Chondrocyte (in vitro differentiated cells): ENCODE measurements at places on chromosomes 3 and 15. TPM values are rescaled to one million over a fixed set of nuclear protein-coding genes. Genes with fewer than 3 reads are reported as not detected.

DNA sequence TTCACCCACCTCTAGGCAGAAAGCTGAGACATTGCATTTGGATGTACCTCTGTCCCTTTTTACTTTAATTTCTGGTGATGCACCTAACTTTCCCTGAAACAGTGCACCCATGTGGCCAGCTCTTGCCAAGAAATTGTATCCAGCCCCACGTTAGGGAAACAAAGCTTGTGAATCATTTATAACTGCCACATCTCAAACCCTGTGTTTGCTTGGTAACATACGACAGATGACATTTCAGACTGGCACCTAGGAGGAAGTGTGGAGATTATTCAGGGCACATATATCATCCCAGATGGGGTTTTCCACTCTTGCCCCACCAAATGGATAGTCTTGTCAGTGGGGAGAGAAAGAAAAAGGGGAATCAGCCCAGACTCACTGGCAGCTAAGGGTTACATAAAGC, 2.1 kb downstream of the CYB561D2 start:
- H3K4me1 ChIP-seq, result peaks cover 53% of the 10 kb centered on the region
- H3K27ac ChIP-seq, result peak overlapping the region; percentile 13
- H3K4me3 ChIP-seq, result no peak overlapping the region
- peaks cover 8% of the 10 kb centered on the region for H3K36me3 ChIP-seq
- no peaks in the 10 kb centered on the region for H3K27me3 ChIP-seq
- DNase-seq, result no peak

GRCh38 chr15:25706176-25706955, 156.8 kb downstream of the ATP10A start:
- peaks cover 48% of the 10 kb centered on the region for H3K4me1 ChIP-seq
- peak; percentile 88 for DNase-seq
- no peak overlapping the region for H3K4me3 ChIP-seq

- peak overlapping the region; percentile 90 for H3K4me3 ChIP-seq
- peaks cover 3% of the 10 kb centered on the region for H3K36me3 ChIP-seq
- DNase-seq, result no peak
- no peaks in the 10 kb centered on the region for H3K27me3 ChIP-seq
- peak overlapping the region; percentile 74 for H3K27ac ChIP-seq
Observed at GRCh38 chr3:49172551-49173041, 1.2 kb downstream of the KLHDC8B start.

- no peak overlapping the region for H3K27ac ChIP-seq
- no peaks in the 10 kb centered on the region for H3K36me3 ChIP-seq
- DNase-seq, result no peak
- H3K4me1 ChIP-seq, result peaks cover 4% of the 10 kb centered on the region
Observed at GRCh38 chr3:24520976-24521419, 26.3 kb upstream of the THRB start.

- DNase-seq, result no peak
- H3K4me1 ChIP-seq, result no peaks in the 10 kb centered on the region
- no peak overlapping the region for H3K27ac ChIP-seq
- no peak overlapping the region for H3K4me3 ChIP-seq
Observed at GRCh38 chr3:37190667-37191066, 16.3 kb upstream of the LRRFIP2 start.

DNA sequence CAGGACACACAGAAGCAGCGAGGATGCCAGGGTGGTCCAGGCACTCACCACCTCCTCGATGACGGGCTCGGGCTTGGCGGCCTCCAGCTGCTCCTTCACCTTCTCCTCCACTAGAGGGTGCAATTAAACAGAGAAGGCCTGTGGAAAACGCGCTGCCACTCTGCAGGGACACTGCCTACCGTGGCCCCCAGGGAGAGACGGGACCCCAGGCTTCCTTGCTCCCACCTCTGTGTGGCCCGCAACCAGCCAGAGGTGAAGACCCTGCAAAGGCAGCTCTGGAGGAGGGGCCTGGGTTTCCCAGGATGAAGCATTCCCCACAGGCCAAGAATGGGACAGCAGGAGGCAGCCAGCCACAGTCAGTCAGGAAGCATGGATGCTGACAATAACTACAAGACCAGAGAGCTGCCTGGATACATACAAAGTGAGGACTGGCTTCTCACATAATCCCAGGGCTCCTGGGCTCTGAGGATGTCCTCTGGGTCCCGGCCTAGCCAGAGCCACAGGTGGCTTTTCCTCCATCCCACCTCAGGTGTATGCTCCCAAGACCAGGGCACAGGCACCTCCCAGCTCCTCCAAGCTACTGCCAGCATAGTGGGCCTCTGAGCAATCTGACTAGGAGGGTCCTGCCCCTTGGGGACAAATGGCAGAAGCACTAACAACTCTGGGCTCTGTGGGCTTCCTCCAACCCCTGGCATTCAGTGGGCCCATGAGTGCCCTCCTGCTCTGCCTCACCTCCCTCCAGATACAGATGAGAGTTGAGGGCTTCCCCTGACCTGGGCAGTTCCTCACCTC, 46.2 kb downstream of the PTH1R start:
- no peaks in the 10 kb centered on the region for H3K27me3 ChIP-seq
- H3K4me3 ChIP-seq, result no peak overlapping the region
- no peak overlapping the region for H3K27ac ChIP-seq
- DNase-seq, result peak; percentile 87
- H3K4me1 ChIP-seq, result peaks cover 6% of the 10 kb centered on the region

DNA sequence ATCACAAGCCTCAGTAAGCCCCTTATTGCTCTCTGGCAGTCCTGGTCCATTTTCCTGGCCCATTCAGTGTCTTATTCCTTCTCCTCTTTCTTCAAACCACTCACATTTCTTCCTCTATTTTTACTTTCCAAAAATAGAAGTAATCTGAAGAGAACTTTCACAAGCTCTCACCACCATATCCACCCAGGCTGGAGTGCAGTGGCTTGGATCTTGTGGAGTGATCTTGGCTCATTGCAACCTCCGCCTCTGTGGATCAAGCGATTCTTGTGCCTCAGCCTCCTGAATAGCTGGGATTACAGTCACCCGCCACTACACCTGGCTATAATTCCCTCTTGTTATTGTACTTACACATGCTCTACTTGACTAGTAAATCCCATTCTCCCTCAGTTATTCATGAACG, 16.8 kb downstream of the ARMC8 start:
- no peaks in the 10 kb centered on the region for H3K36me3 ChIP-seq
- H3K4me3 ChIP-seq, result no peak overlapping the region
- peaks cover 24% of the 10 kb centered on the region for H3K4me1 ChIP-seq
- no peak overlapping the region for H3K27ac ChIP-seq

KIF15 gene
- 2.2 to 2.7 TPM (median 2.5 TPM) in 3 replicates for total RNA-seq

BCL2A1 gene
- not detected in 3 replicates for total RNA-seq

CIDEC gene
- not detected in 3 replicates for total RNA-seq

DHFR2 gene
- total RNA-seq, result 2.4 to 2.9 TPM (median 2.9 TPM) in 3 replicates
